Caki2 (cell line): ENCODE measurements at places on chromosomes 13 and 19. TPM values are rescaled to one million over a fixed set of nuclear protein-coding genes. Genes with fewer than 3 reads are reported as not detected.

DNA sequence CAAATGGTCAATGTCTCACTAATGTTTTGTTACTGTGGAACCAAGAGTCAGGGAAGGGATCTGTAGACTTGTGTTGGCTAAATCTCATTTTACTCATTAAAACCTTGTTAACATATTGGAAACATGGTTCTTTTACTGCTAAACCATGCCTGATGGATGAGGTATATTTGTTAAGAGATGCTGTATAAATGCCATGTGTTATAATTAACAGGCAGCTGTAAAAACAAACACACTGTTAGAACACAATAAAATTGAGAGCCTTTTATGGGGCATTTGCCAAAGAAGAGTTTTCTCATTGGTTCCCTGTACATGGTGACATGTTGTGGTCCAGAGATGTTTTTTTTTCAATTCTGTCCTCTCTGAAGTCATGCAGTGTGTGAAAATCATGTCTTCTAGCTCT lies 121.9 kb downstream of the ESD start:
- DNase-seq: no peak

- DNase-seq: peak; percentile 29
These were observed 169.3 kb downstream of the DCT start for GRCh38 chr13:94309997-94310855.

DNA sequence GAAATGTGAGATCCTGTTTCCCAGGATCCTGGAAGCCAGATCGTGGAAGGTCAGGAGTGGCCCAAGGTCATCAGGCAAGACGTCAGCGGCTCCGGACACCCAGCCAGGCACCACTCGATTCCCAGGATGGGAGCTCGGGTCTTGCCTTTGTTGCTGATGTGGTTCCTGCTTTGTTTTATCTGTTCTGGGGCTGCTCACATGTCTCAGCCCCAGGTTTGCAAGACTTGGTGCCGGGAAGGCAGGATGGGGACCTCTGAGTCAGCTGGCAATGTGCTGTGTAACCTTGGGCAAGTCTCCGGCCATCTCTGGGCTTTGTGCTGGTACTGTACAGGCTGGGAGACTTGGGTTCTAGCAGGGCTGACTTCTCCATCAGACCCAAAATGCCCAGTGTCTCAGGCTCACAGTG lies 1.4 kb upstream of the FCHO1 start:
- DNase-seq: no peak

DNA sequence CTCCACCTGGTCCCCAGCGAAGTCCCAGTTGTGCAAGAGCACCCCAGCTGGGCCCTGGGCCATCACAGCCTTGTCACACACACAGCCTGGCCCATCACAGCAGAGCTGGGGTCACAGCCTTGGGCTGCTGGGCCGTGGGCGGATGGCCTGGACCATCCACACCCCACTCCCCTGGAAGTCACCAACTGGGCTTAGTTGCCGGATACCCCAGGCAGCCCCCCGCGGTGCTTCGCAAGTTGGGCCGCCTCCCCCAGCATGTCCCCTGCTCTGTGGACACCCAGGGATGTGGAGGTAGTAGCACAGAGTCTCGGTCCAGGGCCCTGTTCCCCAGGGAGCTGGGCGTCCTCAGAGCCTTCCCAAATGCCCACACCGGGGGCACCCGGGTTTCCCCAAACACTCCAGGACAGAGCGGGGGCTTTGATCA lies 4.5 kb upstream of the ZNF554 start:
- no peak for DNase-seq

- DNase-seq: peak; percentile 15
These were observed 224.8 kb downstream of the NHLRC3 start for GRCh38 chr13:39263033-39263432.

DNA sequence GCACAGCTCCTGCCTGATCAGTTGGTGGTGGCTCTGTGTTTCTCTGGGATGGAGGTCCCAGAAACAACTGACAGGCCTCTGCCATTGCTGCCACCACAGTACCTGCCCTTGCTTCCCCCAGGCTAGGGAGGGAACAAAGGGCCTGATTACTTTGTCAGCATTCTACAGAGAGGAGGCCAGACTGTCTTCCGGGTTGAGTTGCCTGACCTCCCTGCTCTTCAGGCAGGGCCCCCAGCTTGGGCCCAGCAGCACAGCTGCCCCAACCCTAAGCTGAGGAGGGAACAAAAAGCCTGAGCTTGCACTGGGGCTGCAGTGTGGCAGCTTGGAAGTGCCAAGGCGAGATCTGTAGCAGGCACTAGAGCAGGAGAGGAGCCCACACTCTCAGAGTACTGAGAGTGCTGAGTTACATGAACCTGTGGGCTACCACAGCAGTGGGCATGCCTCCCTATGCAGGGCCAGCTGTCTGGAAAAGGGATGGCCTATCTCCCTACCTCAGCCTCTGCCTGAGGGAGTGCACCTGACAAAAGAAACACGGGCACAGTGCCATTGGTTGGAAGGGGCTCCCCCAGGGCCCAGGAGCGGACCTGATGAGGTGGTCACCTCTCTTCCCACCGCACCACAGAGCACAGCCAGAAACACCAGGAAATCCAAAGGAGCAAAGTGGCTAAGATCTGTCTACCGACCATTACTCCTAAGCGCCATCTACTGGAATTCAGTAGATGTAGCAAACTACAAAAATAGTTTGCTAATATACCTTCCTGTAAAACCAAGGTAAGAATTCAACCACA lies 24.4 kb downstream of the SLC25A15 start:
- no peak for DNase-seq

- DNase-seq: no peak
These were observed 1410.1 kb upstream of the ATXN8OS start for GRCh38 chr13:68697551-68697950.

The PEG3 gene
- total RNA-seq: not detected in 2 replicates

The WDR62 gene
- 8.5 and 10.3 TPM in 2 replicates for total RNA-seq
